ENCODE measurements at places on chromosomes 11 and 22.

GRCh38 chr11:87971354-87971753, 203.9 kb downstream of the RAB38 start:
- DNase-seq, result no peak

DNA sequence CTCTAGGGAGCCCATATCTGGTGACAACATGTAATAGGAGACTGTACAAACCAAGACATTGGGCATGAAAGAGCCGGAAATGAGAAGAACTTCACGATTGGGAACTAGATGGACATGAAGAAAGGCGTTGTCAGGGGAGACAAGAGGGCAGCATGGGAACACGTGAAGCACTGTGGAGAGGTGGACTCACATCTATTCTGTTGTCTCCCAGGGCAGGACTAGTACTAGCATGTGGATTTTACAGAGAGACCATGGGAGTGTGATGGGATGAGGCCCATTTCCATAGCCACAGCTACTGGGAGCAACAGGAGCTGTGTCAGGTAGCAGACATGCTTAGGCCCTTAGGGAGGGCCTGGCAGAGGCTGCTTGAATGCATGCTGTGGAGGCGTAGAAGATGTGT, 333.9 kb downstream of the OPCML start:
- DNase-seq, result no peak

GRCh38 chr22:31222736-31223135, 10.6 kb downstream of the LIMK2 start:
- no peak for DNase-seq

DNA sequence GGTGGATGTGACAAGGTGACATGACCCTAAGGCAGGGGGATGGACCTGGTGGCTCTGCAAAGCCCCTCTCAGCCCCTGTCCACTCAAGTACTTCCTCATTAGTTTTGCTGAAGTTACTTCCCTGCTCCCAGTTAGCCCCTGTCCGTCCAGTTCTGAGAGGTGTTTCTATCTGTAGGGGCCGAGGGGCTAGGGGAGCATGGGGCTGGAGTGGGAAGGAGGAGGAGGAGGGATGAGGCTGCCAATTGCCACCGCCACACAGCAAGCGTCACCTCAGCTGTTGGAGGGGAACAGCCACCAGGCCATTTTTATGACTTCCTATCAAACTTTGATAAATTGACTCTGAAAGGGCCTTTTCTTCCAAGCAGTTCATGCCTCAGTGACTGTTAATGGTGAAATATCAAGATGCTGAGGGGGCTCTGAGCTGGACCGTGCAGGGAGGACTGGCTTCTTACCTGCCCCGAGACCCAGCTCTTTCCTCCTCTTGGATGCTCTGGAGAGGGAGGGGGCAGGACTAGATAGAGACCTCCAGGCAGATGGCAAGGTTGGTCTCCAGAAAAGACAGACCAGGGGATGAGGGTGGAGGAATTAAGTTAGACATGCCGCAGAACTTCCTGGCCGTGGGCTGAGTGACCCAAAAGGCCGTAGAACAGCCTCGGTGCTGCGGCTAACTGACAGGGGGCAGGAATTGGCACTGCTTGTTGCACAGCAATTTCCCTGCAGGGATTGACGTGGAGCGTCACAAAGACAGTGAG, 137.0 kb downstream of the ST3GAL4 start:
- DNase-seq, result no peak

DNA sequence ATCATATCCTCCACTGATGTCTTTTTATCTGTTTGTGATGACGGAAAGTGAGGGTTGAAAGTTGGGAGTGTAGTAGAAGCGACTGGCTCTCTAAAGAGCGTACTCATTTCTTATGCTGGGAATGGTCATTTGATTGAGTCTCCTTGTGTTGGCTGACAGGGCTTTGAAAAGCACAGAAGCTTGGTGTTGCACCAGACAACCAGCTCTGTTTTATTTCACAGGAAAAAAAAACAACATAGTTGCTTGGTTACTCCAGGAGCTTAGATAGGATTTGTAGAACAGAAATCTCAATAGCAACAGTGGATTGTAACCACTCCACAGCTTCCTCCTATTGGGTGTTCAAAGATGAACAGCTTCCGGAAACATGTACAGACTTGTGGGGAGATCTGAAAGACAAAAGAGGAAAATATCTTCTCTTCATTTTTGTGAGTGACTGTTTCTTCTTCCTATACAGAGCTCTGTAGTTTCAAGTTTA, 2.7 kb downstream of the RBM14 start:
- no peak for DNase-seq

DNA sequence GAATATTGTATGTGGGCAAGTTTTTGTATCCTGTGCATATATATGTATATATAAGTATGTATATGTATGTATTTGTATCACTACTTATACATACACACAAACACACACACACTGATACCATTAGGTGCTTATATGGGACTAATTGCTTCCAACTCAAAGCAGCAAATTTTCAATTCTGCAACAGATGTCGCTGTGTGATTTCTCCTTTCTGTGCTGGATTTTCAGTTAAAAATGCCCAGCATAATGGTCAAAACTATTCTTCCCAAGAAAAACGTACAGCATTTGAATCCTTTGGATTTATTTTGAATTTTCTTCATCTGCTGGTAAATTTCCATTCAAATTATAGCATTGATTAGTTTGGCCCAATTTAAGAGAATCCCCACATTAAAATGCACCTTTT, 4.3 kb downstream of the CADM1 start:
- no peak for DNase-seq

- DNase-seq, result no peak
These were observed 22.4 kb downstream of the TSPAN18 start for GRCh38 chr11:44749189-44749588.

DNA sequence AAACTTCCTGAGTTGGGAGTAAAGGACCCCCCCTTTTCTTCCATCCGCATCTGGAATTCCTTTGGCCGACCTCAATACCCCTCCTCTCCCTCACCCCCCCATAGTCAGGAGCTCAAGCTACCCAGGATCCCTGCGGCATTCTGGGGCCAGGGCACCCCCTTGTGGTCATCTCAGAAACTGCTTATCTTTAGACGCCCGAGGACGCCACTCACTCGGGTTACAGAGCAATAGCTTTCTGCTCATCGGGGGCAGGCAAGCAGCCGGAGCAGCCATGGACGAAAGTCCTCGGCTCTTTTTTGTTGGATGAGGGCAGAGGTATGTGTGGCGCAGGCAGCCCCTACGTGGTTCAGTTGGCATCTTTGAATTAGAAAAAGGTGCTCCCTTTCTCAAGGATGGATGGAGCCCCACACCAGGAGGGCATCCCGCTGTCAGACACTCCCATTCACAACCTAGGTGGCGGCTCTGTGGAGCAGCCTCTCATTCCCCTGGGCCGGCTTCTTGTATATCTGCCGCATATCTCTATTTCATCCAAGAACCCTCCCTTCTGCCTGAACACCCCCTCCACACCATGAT, 2.3 kb downstream of the C1QTNF5 start:
- peak; percentile 63 for DNase-seq

DNA sequence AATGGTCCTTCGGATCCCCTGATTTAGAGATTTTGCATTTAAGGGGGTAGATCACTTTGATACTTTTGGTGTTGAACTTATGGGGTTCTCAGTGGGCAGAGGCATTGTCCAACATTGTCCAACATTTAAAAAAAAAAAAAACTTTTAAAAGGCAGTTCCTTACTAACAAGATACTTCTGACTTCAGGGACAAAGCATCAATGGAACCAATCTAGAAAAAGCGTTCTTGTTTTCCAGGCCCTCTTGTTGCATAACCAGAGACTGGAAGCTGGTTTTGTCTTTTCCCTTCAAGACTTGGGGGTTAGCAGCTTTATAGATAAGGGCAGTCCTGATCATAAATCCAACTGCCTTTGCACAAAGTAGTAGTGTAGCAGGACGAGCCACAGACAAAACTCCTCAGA, 40.4 kb downstream of the ACER3 start:
- DNase-seq, result no peak

- no peak for DNase-seq
These were observed 14.6 kb upstream of the SLC25A18 start for GRCh38 chr22:17548756-17549035.

DNA sequence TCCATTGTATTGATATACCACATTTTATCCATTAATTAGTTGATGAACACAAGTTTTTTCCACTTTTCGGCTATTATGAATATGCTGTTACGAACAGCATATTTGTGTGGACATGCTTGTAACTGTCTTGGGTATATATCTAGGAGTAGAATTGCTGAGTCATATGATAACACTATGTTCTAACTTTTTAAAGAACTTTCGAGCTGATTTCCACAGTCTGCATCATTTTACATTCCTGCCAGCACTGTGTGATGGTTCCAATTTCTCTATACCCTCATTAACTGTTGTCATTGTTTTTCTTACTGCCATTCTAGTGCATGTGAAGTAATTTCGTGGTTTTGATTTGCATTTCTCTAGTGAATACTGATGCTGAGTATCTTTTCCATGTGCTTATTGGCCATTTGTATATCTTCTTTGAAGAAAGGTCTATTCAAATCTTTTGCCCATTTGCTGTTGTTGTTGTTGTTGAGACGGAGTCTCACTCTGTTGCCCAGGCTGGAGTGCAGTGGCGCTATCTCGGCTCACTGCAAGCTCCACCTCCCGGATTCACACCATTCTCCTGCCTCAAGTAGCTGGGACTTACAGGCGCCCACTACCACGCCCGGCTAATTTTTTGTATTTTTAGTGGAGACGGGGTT, 7.4 kb upstream of the RCE1 start:
- DNase-seq, result no peak

DNA sequence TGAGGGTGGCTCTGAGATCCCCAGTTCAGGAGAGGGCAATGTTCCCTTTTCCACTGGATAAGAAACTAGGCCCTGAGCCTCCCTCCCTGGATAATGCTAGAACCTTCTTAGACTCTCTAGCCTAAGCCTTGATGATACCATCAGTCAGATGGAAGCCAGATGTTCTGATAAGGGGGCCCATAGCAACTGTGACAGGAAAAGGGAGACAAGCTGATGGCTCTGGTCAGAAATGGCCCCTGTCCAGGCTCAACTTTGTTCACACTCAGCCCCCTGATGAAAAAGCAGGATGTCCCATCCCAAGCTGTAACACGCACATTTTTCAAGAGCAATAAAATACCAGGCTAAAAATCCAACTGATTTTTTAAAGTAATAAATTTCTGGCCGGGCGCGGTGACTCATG, 7.2 kb upstream of the OAF start:
- no peak for DNase-seq

DNA sequence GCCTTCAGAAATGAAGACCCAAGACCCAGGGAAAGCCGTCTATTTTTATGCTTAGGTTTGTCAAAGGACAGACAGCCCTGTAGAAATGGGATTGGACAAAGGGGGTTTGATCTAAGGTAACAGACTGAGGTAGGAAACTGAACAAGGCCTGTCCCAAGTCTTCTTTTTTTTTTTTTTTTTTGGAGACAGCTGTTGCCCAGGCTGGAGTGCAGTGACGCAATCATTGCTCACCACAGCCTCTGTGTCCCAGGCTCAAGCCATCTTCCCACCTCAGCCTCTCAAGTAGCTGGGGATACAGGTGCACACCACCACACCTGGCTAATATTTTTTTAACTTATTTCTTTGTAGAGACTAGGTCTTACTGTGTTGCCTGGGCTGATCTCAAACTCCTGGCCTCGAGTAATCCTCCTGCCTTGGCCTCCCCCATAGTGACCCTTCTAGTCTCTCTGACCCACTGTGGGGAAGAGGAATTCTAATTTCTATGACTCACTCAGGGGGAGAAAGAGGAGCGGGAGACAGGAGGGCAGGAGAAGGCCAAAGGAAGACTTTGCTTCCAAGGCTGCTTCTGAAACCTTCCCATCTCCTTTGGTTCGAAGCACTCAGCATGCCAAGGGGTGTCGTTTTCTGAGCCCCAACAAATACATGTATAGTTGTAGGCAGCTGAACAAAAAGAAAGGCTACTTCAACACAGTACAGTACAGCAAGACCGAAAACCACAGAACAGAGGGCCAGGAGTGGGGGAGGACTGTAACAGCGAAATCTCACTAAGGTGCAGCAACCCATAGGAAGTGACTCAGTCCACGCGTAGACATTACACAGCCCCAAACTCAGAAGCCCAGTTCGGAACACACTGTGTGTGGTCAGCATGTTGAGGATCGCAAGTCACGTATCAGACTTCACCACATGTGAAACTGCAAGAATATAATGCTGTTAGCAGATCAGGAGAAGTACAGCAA, 872 bp downstream of the TMA7B start:
- no peak for DNase-seq

- DNase-seq, result no peak
These were observed 10.6 kb upstream of the RELT start for GRCh38 chr11:73365352-73366264.

- DNase-seq, result no peak
These were observed 7.3 kb upstream of the MCAM start for GRCh38 chr11:119324189-119324588.

DNA sequence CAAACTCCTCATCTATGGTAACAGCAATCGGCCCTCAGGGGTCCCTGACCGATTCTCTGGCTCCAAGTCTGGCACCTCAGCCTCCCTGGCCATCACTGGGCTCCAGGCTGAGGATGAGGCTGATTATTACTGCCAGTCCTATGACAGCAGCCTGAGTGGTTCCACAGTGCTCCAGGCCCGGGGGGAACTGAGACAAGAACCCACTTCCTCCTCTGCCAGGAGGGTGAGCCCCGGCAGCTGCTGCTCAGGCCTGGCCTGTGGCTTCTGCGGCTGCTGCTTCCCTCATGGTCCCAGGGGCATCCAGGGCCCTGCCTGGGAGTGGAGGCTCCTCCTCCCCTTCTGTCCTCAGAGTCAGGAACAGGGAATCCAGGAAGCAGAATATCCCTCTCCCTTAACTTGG, 98.4 kb downstream of the ZNF280B start:
- no peak for DNase-seq

- no peak for DNase-seq
These were observed 57.3 kb downstream of the BDNF start for GRCh38 chr11:27642954-27643353.

DNA sequence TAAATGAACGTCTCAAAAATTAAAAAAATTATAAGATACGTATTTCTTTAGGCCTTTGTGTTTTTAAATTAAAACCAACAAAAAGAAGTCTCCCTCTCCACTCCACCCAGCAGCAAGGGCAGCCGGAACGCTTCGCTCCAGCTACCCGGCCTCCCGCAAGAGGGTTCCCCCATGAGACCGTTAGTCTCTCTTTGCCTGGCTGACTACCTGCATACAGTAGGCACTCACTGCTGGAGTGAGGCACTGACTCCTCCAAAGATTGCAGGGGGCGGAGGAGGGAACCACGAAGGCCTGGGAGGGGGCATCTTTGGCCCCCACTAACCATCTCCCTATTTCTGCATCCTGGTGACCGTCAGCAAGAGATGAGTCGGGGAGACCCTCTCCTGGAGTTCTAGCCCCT, 10.1 kb downstream of the CBX6 start:
- no peak for DNase-seq

GRCh38 chr11:3165152-3165705, at the start of gene OSBPL5:
OSBPL5 (minus strand) TSS chr11:3165310; CDS start chr11:3129148, 36,162 bp downstream.
- DNase-seq, result peak; percentile 42

DNA sequence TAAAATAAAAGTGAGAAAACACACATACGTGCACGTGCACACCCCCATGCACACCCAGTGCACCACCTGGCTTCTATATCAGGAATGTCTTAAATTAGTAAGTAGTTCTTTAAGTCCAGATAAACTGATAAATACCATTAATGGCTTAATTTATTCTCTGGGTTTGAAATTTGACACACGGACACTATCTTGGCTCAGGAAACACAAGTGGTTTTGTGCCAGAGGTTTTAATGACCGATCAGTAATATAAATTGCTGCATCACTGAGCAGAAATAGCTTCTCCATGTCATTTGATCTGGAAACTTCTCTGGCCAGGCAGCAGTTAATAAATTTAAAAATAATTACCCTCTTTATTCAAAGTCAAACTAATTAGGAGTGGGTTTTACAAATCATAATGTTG, 101.5 kb upstream of the NNMT start:
- DNase-seq, result no peak

GRCh38 chr11:100066399-100066798, 620.7 kb upstream of the ARHGAP42 start:
- no peak for DNase-seq
